ENCODE measurements at places on chromosomes 6 and 20.

DNA sequence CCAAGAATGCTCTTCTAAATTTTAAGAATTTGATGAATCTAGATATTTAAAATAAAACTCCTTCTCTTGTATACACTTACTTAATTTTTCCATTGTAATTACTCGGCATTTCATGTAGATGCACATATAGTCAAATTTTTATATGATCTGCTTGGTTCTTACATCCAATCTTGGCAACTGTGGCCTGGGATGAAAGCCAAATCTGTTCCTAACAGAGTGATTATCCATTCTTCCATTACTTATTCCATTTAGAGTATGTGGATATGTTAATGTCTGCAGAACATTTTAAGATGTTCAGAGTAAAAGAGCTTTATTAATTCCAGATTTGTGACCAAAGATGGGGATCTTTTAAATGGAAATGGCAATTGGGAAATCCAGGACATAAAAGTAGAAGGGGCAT lies 144.1 kb upstream of the PDE7B start:
- no peak for DNase-seq

GRCh38 chr6:127990074-127990473 lies 89.2 kb upstream of the THEMIS start:
- no peak for DNase-seq

- DNase-seq: no peak
These were observed 13.3 kb upstream of the NXT1 start for GRCh38 chr20:23337312-23337711.

DNA sequence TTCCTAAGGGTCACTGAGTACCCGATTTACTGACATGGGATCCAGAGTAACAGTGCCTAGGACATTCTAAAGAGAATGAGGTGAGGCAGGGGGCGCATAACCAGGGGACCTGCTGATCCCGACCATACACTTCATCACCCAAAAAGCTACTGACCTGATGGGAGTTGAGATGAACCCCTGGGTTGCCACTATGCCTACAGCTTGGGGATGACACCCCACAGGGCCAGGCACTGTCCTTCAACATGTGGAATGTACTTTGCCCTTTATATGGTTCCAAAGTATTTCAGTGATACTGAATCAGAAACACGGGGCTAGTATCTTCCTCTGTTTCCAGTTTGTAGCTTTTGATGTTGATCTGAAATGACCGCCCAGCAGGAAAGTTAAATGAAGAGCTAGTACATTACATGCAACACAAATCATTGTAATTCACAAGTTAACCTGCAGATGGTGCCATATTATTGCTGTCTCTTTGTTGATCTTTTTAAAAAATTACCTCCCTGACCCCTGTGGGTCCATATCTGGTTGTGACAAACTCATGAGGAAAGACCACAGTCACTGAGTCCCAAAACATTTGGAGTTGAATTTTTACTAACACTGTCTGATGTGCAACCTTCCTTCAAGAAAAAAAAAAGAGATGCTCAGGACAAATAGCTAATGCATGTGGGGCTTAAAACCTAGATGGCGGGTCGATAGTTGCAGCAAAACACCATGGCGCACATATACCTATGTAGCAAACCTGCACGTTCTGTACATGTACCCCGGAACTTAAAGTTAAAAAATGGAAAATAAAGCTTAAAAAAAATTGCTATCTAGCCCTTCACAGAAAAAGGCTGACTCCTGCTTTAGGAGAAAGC lies 42.7 kb upstream of the GCNT2 start:
- no peak for DNase-seq

DNA sequence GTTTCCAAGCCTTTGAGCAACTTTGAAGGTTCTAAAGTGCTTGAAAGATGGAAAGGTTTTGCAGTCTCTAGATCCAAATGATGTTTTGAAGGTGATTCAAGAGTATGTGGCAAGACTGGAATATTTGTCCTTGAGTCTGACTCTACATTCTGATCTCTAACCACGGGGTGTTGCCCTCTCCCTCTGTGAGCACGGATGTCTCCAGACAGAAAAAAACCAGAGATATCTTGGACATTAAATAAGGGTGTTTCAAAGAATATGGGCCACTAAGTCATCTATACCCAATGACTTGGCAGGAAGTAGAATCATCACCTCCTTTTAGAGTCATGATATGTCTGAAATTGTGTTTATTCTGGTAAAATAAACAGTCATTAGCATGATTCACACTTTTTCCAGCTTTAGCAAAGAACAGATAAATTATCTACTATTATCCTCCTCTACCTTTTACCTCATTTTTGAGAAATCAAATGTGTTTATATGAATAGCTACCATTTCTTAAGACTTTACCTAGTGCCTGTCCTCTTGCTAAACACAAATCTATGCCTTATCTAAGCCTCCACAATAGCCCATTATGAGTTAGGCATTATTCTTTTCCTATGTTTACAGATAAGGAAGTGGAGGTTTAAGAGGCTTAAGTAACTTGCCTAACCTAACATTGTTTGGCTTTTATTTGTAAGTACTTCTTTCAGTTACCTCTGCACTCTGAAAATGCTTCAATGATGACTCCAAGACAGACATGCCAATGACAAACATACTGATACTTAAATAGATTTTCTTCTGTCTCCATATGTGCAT lies 384.4 kb downstream of the BMP2 start:
- DNase-seq: no peak

Measured in stimulated activated naive B cell treated with anti-CD40 and anti-IgM and Interleukin-4, amounts not matched to agents 10 μg/mL and 1 μg/mL and 100 μg/mL, for 72 hours (primary cell).